ENCODE measurements at places on chromosomes 3 and 15.

DNA sequence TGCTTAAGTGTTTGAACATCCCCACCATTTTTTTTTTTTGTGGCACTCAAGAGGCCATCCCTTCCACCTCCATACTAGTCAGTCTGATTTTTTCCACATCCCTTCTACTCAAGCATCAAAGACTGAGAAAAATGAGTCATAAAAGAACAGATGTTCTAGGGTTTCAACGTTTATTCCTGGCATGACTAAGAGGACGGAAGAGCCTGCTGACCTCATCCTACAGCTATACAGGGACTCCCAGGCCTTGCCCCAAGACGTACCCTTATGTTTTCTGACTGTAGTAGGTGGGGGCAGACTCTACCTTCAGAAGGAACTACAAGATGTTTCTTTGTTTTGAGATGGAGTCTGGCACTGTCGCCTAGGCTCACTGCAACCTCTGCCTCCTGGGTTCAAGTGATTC lies 3.3 kb upstream of the ITPKA start:
- peak; percentile 94 for DNase-seq

DNA sequence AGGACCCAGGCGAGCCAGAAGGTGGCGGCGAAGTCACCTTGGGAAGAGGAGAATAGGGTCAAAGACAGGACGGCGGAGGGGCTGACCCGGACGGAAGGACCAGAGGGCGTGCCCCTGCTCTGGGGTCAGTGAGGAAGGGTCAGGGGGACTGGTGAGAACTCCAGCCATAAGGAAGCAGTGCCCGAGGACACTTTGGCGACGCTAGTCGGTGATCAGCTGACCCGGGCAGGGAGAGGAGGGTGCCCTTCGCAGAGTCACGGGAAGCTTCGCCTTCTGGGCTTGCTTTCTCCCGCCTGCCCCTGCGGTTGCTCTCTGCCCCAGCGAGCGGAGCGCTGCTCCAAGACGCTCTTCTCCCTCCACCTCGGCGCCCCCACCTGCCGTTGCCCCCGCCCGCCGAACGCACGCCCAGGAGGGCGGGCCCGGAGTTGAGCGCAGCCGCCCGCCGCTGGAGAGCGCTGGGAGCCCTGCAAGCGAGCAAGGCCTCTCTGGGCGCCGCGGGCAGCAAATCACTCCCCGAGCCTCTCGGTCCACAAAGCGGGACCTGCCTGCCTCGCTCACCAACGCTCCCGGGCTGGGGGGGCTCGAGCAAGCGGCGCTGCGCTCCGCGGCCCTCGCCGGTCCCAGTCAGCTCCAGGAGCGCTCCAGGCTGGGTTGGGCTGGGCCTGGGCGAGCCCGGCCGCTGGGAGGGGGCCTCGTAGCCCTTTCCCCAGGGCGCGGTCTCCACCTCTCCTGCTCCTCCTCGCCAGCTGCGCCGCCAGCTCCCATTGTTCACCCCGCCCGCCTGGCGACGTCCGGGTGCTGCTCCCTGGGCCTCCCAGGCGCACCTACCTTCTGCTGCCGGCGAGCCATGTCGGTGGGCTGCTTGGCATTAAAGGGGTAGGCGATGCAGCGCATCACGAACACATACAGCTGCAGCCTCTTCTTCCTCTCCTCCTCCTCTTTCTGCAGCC lies 1.2 kb downstream of the CADPS start:
- peak; percentile 40 for DNase-seq

GRCh38 chr15:49415638-49416037 lies 7.4 kb upstream of the FGF7 start:
- DNase-seq: peak; percentile 85

GRCh38 chr15:62999923-63000561 lies 42.5 kb upstream of the TPM1 start:
- DNase-seq: no peak

GRCh38 chr3:194395778-194396538 lies 3.1 kb downstream of the GP5 start:
- no peak for DNase-seq

- peak; percentile 29 for DNase-seq
Observed at GRCh38 chr3:67381667-67382272, 272.6 kb downstream of the SUCLG2 start.

- no peak for DNase-seq
Observed at GRCh38 chr3:115169808-115170207, 22.7 kb upstream of the ZBTB20 start.

- DNase-seq: no peak
Observed at GRCh38 chr3:87837076-87837475, 221.7 kb downstream of the CGGBP1 start.

DNA sequence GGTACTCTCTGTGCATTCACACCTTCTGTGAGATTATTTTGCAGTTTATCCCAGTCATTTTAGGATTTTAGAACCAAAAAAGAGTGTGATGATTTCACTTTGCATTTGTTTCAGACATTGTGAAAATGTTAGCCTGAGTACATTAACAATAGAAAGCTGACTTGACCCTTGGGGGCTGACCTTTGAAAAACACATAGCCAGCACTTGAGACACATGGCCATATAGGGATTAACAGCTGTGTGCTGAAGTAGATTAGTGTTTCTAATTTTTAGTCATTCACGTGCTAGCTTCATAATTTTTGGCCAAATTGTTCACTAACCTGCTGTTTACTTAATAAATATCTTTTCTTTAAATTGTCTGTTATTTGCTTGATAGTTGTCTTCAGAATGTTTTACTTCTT lies 3.5 kb downstream of the FEM1B start:
- DNase-seq: no peak

DNA sequence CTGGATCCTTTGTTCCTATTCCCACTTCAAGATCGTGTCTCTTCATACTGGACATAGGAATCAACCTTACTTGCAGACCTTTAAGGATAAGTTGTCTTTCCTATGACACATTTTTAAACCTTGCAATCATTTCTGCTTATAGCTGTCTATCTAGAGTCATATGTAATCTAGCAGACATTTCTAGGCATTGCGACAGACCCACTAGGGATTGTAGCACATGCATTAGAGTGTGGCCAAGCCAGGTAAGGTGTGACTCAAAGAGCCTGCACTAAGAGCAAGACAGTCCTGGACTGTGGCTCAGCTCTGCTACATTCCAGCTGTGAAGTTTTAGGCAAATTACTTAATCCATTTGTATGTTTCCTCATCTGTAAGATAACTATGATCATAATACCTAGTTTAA lies 38.8 kb upstream of the BFSP2 start:
- no peak for DNase-seq

DNA sequence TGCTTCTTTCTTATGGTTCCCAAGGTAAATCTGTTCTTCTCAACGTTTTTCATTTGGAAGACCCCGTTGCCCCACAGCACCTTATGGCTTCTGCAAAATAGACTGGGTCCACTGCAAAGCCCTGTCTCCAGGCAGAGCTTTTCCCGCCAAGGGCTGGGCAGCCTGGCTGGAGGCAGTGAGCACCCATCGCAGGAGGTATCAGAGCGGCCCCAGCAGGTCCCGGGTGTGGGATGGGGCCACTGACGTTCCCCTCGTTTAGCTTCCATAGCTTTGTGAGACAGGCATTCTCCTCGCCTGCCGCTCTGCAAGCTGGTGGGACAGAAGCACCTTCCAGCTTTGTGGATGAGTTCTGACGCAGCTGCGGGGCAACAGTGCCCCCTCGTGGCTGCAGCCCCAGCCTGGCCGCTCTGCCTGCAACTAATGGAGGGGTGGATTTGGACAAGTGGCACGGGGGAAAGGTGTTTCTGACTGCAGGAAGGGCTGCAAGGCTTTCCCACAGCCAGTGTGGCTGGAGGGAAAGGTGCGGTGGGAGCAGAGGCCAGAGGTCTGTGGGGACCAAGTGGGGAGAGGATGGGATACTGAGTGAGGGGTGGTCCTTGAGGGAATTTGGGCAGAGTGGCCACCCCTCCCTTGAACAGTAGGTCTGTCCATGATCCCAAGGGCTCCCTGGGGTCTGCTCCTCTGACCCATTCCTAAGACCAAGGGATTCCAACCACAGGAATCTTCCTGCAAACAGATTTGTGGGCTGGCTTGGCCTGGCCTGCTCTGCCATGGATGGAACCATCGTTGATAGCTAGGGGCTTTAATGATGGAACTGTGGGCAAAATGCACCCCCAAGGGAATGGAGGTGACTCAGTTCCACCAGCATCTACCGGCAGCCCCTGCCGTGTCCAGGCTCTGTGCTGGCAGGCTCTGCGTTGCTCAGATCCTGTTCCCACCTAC lies 99.4 kb downstream of the FBLN2 start:
- peak; percentile 75 for DNase-seq
